Caco-2 (cell line): ENCODE measurements at places on chromosomes 3 and 15.

DNA sequence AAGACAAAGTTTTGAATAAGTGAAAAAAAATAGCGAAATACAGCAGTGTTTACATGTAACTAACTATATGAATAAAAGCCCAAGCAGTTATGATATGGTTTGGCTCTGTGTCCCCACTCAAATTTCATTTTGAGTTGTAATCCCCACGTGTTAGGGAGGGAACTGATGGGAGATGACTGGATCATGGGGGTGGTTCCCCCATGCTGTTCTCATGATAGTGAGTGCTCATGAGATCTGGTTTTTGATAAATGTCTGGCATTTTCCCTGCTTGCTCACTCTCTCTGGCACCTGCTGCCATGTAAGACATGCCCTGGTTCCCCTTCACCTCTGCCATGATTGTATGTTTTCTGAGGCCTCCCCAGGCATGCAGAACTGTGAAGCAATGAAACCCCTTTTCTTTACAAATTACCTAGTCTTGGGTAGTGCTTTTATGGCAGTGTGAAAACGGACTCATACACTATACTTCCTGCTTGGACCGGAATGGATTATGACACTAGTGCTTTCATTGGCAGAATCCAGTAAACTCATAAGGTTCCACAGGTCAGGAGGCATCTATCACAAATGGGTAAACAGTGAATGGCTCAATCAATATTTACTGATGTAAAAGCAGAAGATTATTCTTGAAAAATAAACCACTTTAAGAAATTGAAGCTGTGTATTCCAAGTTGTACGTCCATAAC lies 192.1 kb downstream of the CBLB start:
- H3K27ac ChIP-seq, result no peak overlapping the region
- no peaks in the 10 kb centered on the region for H3K27me3 ChIP-seq
- peaks cover 7% of the 10 kb centered on the region; the same call in 1 of the 2 replicates for H3K4me1 ChIP-seq
- no peaks in the 10 kb centered on the region for H3K36me3 ChIP-seq
- DNase-seq, result no peak

DNA sequence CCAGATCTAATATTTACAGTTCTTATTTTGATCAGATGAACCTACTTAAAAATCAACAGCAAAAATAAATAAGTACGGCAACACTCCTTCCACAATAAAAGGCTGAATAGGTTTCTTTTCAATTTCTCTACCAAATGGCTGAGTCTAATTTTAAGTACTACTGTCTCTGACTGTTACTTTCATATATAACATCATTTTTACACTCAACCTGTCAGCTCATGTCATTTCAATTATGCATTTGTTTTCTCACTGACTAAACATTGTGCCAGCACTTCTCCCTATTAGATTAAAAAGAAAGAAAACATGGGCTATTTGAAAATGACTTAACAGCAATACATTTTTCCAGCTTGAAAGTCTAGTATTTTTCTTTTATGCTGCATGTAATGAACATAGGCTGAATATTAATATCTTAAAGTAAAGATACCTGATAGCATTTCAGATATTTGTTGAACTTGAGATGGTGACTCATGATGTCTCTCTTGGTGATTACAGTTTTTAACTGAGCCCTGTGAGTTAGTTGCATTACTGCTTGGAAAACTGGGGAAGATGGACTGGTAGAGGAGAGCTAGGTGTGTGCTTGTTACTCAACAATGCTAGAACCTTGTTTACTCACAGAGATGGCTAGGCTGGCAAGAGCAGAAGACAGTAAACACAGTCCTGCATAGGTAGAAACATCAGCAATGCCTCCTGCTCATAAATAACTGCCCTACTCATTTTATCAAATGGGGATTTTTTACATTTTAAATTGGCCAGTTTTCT lies 73.9 kb downstream of the PEX5L start:
- no peaks in the 10 kb centered on the region for H3K27me3 ChIP-seq
- H3K27ac ChIP-seq, result no peak overlapping the region
- no peak for DNase-seq
- no peaks in the 10 kb centered on the region for H3K36me3 ChIP-seq
- no peaks in the 10 kb centered on the region for H3K4me1 ChIP-seq
- H3K4me3 ChIP-seq, result no peak overlapping the region

GRCh38 chr3:3447641-3448040 lies 268.1 kb upstream of the CRBN start:
- H3K36me3 ChIP-seq, result no peaks in the 10 kb centered on the region
- H3K27me3 ChIP-seq, result no peaks in the 10 kb centered on the region
- no peak overlapping the region for H3K4me3 ChIP-seq
- DNase-seq, result peak; percentile 21
- peaks cover 16% of the 10 kb centered on the region for H3K4me1 ChIP-seq

- H3K36me3 ChIP-seq, result no peaks in the 10 kb centered on the region
- no peak overlapping the region for H3K27ac ChIP-seq
- no peak for DNase-seq
- H3K4me1 ChIP-seq, result no peaks in the 10 kb centered on the region
- no peaks in the 10 kb centered on the region for H3K27me3 ChIP-seq
These were observed 31.6 kb downstream of the PIK3CB start for GRCh38 chr3:138803006-138803653.
